ENCODE measurements at places on chromosomes 7 and 10.

GRCh38 chr7:35468606-35469005, 214.7 kb upstream of the TBX20 start:
- DNase-seq: no peak

GRCh38 chr10:33064706-33065105, 106.7 kb upstream of the ITGB1 start:
- no peak for DNase-seq

GRCh38 chr7:69431626-69432025, 166.6 kb upstream of the AUTS2 start:
- no peak for DNase-seq

DNA sequence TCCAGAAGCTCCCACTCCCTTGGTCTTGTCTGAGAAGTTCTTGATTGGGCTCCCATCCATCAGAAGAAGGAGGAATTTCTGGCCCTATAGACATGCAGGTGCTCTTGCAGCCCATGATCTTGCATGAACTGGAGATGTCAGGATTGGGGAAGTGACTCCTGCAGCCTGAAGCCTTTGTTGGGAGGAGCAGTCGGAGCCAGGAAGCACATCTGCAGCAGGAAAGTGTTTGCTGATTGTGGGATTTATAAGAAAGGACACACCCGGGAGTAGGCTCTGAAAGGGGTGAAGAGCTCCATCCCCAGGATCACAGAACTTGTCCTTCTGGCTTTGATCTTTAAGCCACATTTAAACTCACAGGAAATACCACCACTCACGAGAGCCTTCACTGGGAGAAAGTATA, 185.2 kb downstream of the DYNC1I1 start:
- DNase-seq: no peak

- no peak for DNase-seq
Observed at GRCh38 chr7:101186844-101187428, 6.8 kb upstream of the NAT16 start.

DNA sequence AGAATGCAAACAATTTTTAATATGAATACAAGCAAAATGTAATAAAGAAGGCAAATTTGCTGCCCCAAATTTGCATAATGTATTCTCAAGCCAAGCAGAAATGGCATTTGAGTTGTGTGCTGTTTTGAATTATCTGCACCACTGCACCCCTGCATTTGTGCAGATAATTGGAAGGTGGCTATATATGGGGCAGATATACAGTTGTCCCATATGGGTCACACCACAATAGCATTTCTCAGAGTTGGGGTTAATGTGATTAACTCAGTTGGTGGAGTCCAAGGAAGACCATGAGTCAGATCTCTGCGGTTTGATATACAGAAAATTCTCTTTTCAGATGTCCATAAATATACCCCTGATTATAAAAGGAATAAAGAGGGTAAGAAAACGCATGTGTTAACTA, 68.9 kb upstream of the EXOC4 start:
- DNase-seq: no peak

DNA sequence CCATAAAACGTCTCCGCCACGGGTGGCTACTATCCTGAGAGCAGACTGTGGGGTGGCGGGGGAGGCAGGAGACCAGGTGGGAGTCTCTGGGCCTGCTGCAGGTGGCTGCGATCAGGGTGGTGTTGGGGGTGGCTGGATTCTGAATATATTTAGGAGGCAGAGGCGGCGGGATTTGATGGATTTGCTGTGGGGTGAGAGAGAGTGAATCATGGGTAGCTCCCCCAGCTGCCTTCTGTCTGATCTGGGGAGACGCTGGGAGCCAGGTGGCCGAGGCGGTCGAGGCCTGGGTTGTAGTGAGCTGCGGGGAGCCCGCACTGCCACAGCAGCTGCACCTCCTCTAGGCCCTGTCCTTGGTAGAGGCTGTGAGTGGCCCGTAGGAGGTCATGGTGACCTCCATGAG, 48.2 kb upstream of the PFKFB3 start:
- no peak for DNase-seq

DNA sequence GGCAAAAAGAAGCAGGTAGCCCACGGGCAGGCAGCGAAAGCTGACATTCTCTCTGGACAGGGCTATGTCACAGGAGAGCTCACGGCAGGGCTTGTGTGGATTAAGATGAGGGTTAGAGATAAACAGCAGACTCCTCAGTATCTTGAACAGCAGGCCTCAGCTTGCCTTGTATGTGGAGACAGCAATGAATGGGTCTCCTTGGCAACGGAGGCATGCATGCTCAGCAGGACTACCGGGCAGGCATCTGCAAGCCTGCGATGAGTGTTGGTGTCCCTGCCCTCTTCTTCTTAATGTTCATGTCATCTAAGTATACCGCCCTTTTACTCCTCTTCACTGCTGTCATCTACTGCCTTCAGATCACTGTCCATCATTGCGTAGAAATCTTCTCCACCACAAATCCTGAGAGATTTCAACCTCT, 81.9 kb upstream of the C1GALT1 start:
- no peak for DNase-seq

DNA sequence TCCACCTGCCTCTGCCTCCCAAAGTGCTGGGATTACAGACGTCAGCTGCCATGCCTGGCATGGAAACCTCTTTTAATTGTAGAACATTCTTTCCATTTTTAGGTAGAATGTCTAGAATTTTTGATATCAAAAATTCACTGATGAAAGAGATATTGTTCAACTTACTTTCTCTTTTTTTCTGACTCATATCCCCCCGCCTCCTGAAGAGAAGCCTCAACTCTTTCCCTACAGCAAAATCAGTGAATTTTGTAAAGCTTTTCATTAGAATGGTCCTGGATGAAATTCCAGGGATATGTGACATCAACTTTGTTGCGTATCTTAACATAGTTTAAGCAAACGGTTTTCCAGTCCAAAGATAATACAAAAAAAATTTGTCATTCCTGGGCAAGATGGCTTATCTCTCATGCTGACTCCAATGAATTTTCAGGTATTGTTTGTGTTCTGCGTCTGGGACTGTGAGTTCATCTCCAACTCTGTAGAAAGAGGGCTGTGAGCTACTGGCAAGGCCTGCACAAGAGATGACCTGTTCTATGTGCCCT, 256.8 kb downstream of the BMPER start:
- no peak for DNase-seq

- DNase-seq: no peak
Observed at GRCh38 chr7:120334475-120334874, 61.5 kb downstream of the KCND2 start.

- no peak for DNase-seq
Observed at GRCh38 chr7:28731092-28731658, 227.0 kb downstream of the TRIL start.

DNA sequence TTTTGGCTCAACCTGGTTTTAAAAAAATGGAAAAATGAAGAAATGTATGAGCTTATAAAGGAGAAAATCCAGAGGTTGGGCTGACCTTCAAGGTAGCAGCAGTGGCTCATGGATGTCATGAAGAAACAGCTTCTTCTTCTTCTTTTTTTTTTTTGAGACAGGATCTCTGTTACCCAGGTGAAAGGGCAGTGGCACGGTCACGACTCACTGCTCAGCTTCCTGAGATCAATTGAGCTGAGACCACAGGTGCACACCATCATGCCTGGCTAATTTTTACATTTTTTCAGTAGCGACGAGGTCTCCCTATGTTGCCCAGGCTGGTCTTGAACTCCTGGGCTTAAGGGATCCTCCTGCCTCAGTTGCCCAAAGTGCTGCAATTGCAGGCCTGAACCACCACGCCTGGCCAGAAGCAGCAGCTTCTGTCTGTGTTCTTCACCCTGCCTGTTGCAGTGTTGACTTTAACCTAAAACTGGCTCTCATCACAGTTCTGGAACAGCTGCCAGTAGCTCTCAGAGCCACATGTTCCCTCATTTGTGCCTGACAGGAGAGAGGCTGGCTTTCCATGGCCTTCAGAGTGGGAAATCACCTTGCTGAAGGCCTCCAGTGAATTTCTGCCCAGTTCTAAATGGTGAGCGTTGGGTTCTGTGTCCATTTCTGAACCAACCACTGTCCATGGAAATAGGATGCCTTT, 117.7 kb downstream of the PFKFB3 start:
- DNase-seq: no peak

- no peak for DNase-seq
Observed at GRCh38 chr10:99908512-99908911, 101.2 kb downstream of the DNMBP start.

GRCh38 chr7:17347401-17347800, 48.9 kb downstream of the AHR start:
- DNase-seq: no peak

GRCh38 chr7:65239707-65240352, 133.8 kb upstream of the ZNF92 start:
- no peak for DNase-seq

GRCh38 chr7:71705217-71705616, 573.3 kb downstream of the GALNT17 start:
- no peak for DNase-seq

GRCh38 chr7:21184942-21185652, 242.8 kb upstream of the SP4 start:
- DNase-seq: no peak

- DNase-seq: no peak
Observed at GRCh38 chr10:77771450-77771849, 133.8 kb upstream of the KCNMA1 start.

- no peak for DNase-seq
Observed at GRCh38 chr7:157086508-157087187, 52.1 kb upstream of the UBE3C start.

GRCh38 chr7:14303536-14303935, 314.1 kb upstream of the ETV1 start:
- DNase-seq: no peak

GRCh38 chr10:53111529-53111928, 338.9 kb upstream of the MBL2 start:
- no peak for DNase-seq

DNA sequence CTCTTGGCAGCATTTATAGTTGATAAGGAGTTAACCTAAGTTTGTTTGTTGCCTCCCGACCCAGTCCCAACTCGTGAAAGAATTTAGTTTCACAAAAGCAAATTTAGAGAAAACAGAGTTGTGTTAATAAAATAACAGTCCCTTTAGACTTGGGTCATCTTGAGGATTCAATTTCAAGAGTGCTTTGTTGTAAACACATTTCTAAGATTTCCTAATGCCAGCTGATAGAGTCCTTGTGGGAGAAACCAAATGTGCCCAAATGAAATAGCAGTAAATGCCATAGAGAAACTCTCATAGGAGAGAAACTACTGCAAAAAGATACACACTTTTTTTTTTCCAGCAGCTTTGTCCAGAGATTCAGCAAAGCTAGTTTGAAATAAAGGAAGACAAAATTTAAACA, 211.3 kb upstream of the BMPER start:
- DNase-seq: no peak

- no peak for DNase-seq
Observed at GRCh38 chr10:69505636-69506318, 54.5 kb downstream of the TSPAN15 start.

GRCh38 chr7:105268511-105269392, 120.0 kb downstream of the SRPK2 start:
- DNase-seq: no peak

- DNase-seq: no peak
Observed at GRCh38 chr7:106520962-106521514, 139.9 kb downstream of the CCDC71L start.

Data from mucosa of descending colon (tissue), 3 donors.